IPS-NIHi11 (cell line): ENCODE measurements at places on chromosomes 4 and X.

GRCh38 chr4:124722071-124722470 is 9.5 kb upstream of the ANKRD50 start:
- no peak for DNase-seq

DNA sequence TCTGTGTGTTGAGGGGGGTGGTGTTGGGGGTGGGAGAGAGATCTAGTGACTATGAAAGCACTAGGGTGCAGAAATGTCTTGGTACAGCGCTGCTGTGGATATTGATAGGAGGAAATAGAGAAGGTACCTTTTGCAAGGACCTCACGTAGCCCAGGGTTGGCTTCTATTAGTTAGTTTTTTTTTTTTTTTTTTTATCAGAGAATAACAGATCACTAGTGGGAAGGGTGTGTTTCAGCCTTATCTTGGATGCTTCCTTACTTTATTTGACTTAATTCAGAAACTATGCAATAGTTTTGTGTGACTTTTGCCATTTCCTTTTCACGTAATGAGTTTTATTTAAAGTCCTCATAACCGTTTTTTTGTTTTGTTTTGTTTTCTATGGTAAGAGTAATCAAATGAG is 16.4 kb upstream of the PGRMC2 start:
- DNase-seq, result no peak

DNA sequence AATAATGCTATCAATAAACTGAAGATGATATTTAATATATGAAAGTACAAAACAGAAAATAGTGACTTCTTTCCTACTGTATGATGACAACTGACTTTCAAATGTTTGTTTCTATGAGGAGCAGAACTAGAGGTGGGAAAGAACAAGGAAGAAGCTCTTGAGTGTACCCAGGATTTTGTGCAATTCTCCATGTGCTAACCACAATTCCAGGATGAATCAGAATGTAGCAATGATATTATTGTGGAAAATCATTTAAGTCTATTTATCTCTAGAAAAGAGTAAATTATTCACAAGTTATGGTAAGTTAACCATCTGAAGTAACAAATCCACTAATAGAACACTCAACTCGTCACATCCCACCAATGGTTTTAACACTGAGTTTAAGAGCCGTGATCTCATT is 324.1 kb upstream of the EMCN start:
- DNase-seq, result no peak

GRCh38 chr4:53141308-53141707 is 224.6 kb downstream of the SCFD2 start:
- DNase-seq, result no peak

DNA sequence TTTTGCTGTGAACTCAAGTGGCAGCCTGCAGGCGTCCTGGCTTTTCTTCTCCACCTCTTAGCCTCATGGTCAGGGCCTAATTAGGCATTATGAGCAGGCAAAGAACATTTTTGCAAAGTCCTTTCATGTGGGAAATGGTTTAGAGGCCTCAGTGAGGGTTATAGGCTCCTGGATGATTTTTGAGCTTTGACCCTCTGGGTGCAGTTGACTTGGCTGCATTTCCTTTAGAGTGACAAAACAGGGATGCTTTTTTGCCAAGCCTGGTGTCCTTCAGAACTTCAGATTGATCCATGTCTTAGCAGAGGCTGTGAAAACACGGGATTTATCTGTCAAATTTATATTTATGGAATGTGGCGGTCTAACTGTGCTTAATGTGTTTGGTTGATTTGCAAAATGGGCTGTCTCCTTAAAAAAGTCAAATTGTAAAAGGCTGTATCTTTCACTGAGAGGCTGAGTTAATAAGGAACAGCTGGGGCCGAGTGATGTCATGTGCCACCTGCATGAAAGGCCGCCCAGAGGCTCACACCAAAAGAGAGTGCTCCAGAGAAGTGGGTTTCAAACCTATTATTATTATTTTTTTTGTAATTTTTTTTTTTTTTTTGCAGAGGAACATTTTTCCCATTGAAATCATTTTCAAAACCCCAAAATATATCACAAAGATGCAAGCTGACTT is 192.2 kb upstream of the ARX start:
- no peak for DNase-seq

DNA sequence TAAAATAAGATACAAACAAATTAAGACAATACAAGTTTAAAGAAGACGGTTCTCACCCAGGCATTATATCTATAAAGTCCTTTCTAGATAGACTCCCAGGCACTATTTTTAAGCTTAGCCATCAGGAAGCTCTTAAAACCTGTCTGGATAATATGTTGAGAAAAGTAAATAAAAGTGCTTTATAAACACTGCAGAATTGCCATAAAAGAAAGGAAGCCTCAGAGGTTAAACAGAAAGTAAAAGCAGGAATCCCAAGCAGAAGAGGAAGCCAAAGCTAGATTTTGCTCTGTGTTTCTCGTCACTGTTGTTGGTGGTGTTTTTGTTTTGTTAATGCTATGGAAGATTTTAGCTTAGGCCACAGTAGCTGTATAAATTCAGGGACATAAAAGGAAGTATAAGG is 1267.3 kb downstream of the PCDH19 start:
- DNase-seq, result no peak

- DNase-seq, result no peak
Measured at GRCh38 chr4:102281171-102281839, 64.0 kb downstream of the SLC39A8 start.

- peak; percentile 79 for DNase-seq
Measured at GRCh38 chrX:153875391-153876111, 10.4 kb downstream of the L1CAM start.

DNA sequence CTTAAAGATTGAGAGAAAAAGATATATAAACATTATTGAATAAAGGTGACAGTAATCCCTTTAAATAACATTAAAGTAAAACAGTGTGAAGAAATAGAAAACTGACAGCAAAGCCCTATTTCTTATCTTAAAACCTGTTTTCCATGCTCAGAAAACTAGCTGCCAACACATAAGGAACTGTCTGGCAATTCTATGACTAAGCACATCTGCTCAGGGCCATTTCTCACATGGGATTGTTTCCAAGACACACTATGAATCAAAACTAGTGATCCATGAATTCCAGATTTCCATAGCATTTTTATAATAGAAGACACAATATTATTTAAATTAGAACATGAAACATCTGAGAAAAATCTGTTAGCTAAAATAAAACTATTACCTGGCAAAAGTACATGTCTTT is 113.4 kb downstream of the SCLT1 start:
- peak; percentile 22 for DNase-seq

DNA sequence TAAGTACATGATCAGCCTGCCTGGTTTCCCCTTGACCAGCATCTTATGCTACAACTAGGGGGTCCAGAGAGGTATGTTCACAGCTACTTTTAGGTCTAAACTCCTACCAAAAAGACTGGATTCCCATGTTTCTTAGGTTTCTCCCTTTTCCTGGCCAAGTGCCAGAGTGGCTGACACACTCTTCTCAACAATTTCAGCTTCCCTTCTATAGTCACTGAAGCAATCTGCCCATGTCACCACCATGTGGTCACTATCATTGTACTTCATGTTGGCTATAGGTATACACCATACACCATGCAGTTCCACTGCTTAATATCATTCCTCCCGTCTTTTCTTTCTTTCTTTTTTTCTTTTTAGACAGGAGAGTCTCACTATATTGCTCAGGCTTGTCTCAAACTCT is 66.9 kb downstream of the KLHL13 start:
- DNase-seq, result no peak

GRCh38 chr4:15378062-15378461 is 49.8 kb upstream of the C1QTNF7 start:
- DNase-seq, result no peak

- DNase-seq, result peak; percentile 30
Measured at GRCh38 chr4:174365018-174365587, 81.4 kb downstream of the CEP44 start.

GRCh38 chrX:153649915-153650782 is 3.1 kb downstream of the DUSP9 start:
- no peak for DNase-seq

GRCh38 chr4:130675266-130675665 is 1579.3 kb downstream of the C4orf33 start:
- DNase-seq, result no peak

- DNase-seq, result peak; percentile 73
Measured at GRCh38 chrX:281166-281999, at the start of gene PLCXD1. Gene PLCXD1 (plus strand): TSS chrX:281381. CDS start chrX:284188, 2,807 bp downstream.

- no peak for DNase-seq
Measured at GRCh38 chrX:13448941-13449340, 120.5 kb upstream of the EGFL6 start.

GRCh38 chrX:136954930-136955329 is 74.4 kb upstream of the RBMX start:
- no peak for DNase-seq
